ENCODE measurements at places on chromosomes 13 and 19. TPM values are rescaled to one million over a fixed set of nuclear protein-coding genes. Genes with fewer than 3 reads are reported as not detected.

- H3K27me3 ChIP-seq: no peaks in the 10 kb centered on the region
- no peak for DNase-seq
- H3K4me3 ChIP-seq: no peak overlapping the region
- no peak overlapping the region for H3K27ac ChIP-seq
- H3K36me3 ChIP-seq: no peaks in the 10 kb centered on the region
Measured at GRCh38 chr13:43271152-43271551, 247.8 kb downstream of the DNAJC15 start.

FUT2 gene
- not detected for total RNA-seq

GRCh38 chr19:9673912-9674662 is 813 bp downstream of the ZNF562 start:
- H3K36me3 ChIP-seq: no peaks in the 10 kb centered on the region
- H3K4me3 ChIP-seq: peak overlapping the region; percentile 88
- no peaks in the 10 kb centered on the region for H3K27me3 ChIP-seq
- DNase-seq: peak; percentile 25

DNA sequence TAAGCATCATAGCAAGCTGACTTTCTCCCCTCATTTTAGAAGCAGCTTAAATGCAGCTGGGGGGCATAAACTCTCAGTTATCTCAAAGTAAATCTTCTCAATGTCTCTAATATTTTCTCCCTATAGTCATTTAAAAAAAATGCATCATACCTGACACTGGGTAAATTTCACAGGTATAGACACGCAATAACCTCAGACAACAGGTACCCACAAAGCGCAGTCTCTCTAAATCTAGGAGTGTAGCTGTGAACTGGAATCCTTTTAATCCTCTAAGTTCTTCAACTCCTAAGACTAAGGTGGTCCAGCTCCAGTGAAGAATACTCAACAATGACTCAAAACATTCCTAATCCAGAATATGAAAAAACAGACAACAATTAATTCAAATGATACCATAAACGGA is 141.2 kb downstream of the MYCBP2 start:
- H3K27me3 ChIP-seq: no peaks in the 10 kb centered on the region
- H3K27ac ChIP-seq: no peak overlapping the region
- no peaks in the 10 kb centered on the region for H3K4me1 ChIP-seq
- H3K36me3 ChIP-seq: peaks cover 17% of the 10 kb centered on the region

Data from astrocyte (in vitro differentiated cells and primary cell).